ENCODE measurements at places on chromosomes 12 and 14.

- DNase-seq = no peak
Measured at GRCh38 chr14:74478996-74479635, 14.0 kb downstream of the NPC2 start.

GRCh38 chr14:23539248-23540140 is 12.1 kb downstream of the ZFHX2 start:
- no peak for DNase-seq

- DNase-seq = peak; percentile 38
Measured at GRCh38 chr14:23345987-23346692, 6.5 kb downstream of the SLC22A17 start.

- DNase-seq = no peak
Measured at GRCh38 chr12:14621826-14622225, 54.1 kb upstream of the PLBD1 start.

GRCh38 chr12:1870086-1870485 is 48.4 kb downstream of the CACNA2D4 start:
- DNase-seq = no peak

Measured in ascending aorta (tissue), 2 donors.